Stimulated activated CD8-positive, alpha-beta memory T cell treated with anti-CD3 and anti-CD28 coated beads, Interleukin-4, amount 100 ng/mL, for 48 hours (primary cell): ENCODE measurements at places on chromosomes 1 and 21.

DNA sequence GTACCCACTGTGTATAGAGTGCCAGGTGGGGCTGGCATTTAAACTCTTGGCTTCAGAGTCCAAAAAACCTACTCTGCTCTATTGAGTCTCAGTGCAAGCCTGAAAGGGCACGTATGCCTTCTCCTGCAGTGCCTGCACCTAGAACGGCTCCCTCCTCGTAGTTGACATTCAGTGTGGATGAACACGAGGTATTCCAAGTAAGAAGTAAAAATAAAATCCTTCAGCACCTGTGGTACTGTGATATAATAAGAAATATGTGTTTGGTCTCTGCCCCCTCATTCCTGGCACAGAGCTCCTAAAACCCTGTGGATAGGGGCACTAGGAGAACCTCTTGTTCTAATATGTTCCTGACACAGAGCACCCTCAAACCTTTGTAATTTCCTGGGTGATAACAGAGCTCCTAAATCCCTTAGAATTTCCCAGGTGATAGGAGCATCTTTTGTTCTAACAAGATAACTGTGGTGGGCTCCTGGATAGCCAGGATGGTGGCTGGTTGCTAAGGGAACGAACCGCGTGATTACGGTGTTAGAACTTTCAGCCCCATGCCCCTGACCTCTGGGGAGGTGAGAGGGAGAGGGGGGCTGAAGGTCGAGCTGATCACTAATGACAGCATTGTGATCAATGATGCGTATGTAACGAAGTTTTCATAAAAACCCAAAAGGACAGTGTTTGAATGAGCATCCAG is 16.8 kb downstream of the UCK2 start:
- no peak for DNase-seq

- no peak for DNase-seq
These were observed 3.6 kb upstream of the SPATC1L start for GRCh38 chr21:46187814-46188213.

DNA sequence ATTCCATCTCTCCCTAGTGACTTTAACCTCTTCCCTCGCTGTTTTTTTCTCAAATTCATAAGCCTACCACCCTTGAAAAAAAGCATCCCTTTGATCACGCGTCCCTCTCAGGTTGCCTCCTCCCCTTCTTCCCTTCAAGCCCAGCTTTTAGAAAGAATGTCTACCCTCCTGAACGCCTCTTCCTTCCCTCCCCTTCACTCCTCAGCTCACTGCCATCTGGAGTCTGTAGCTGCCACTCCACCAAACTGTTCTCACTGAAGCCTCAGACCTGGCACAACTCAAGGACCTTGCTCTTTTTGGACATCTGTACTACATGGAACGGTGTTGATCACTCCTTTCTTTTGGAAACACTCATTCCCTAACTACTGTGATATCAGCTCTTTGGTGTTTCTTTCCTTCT is 80.6 kb downstream of the SLC25A24 start:
- no peak for DNase-seq

- no peak for DNase-seq
These were observed 2.3 kb upstream of the HMGCS2 start for GRCh38 chr1:119771016-119771415.

- DNase-seq = peak; percentile 93
These were observed 46.8 kb upstream of the A3GALT2 start for GRCh38 chr1:33367485-33368405.

GRCh38 chr1:180627411-180627810 is 4.4 kb upstream of the XPR1 start:
- no peak for DNase-seq

DNA sequence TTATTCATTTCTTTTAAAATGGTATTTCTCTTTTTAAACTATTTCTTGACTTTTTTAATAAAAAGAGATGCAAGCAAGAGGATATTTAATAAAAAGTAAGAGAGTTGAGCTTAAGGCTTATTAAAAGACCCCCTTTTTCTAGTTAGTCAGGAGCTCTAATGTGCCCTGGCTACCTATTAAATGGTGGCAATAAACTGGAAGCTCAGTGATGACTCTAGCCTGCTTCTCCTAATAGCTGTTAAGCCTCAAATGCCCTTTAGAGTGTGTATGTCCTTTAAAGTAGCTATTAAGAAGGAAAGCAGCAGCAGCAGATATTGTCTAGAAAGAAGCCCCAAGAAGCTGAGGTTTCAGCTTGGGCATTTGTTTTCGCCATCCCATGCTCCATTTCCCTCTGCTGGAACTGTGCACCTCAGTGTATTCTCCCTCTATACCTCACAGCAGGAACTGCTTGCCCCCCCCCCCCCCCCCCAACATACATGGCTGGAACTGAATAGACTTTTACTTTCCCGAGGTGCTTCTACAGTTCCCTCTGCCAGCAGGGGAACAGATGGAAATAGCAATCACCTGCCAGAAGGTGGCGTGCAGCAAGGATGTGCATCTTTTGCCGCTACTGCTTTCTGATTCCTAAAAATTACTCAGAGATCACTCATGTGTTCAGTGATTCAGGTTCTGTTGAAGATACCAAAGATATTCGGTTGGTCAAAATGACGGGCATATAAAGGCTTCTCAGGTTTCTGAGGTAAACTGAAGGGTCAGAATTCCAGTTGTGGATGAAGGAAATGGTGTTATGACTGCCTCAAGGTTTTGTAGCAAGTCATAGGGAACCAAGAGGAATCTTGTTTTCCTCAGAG is 2.5 kb downstream of the RGS4 start:
- peak; percentile 61 for DNase-seq

- no peak for DNase-seq
These were observed 15.9 kb downstream of the MCM3AP start for GRCh38 chr21:46269466-46269865.

GRCh38 chr1:56146449-56146848 is 432.9 kb downstream of the PLPP3 start:
- DNase-seq = no peak

DNA sequence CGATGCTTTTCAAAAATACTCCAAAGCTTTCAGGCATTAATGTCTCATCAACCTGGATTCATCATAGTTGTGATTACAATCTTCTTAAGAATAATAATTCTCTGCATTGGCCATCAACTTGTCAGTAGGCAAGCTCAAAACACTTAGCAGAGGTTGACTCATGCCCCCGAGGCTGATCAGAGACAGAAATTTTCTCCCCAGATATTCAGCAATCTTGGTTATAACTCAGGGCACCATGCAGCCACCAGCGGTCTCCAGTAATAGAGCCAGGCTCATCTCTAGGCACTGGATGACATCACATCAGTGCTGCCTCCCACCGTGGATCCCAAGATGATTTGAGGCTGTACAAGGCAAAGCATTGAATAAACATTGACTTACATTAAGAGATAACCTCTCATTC is 14.3 kb upstream of the IFFO2 start:
- DNase-seq = no peak

- no peak for DNase-seq
These were observed 58.8 kb upstream of the ZNF644 start for GRCh38 chr1:91080650-91081049.

DNA sequence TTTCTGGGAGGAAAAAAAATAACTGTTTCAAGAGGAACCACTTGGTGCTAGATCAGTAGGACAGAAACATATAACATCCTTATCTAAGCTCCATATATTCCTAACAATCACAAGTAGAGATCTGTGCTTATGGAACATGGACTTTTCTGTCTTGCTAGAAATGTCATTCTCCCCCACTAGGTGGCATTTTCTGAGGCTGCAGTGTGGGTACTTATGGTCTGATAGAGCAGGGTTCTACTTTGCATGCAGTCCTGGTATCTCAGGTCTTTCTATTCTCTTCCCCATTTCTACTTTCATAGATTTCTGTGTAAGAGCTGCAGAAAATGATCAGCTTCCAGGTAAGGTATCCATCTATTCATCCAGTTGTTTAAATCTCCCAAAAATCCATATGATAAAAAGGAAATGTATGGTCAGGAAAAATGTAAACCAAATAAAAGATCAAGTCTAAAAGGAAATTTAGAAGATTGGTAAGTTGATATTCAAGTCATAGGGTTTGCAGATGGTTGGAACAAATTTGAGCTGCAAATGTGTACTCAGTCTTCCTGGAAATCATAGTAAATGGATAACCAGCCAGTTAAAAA is 1.5 kb downstream of the ZNF684 start:
- DNase-seq = no peak

GRCh38 chr1:16978567-16979474 is 1.6 kb downstream of the MFAP2 start:
- DNase-seq = no peak

DNA sequence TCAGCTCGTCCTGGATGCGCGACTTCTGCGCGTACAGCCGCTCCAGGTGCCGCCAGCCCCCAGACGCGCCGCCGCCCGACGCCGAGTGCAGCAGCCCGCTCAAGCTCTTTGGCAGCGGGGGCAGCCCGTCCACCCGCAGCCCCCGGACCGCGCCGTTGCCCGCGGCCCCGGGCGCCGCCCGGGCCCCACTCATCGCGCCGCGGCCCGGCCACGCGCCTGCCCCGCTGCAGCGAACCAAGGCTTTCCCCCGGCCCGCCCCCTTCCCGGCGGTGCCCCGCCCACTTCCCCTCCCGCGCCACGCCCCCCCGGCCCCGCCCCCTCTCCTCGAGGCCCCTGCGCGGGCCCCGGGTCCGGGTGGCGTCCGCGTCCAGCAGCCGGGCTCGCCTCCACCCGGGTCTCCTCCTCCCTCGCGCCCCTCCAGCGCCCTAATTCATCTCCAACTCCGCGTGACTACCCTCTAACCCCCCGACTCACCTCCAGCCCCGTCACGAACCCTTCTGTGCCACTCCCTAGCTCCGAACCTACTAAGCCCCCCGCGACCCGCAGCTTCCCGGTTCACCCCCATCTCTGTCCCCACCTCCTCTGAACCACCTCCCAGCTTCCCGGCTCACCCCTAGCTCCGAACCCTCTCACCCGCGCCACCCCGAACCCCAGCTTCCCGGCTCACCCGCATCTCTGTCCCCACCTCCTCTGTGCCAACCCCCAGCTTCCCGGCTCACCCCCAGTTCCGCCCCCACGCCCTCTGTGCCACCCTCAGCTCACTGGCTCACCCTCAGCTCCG is at the start of gene FAM89A:
Gene FAM89A (minus strand): TSS at position 236 of the 781 bp plus-strand sequence. CDS start 43 bp downstream, at position 193.
- peak; percentile 80 for DNase-seq

- no peak for DNase-seq
These were observed 34.8 kb downstream of the VWA5B1 start for GRCh38 chr1:20325407-20325843.

DNA sequence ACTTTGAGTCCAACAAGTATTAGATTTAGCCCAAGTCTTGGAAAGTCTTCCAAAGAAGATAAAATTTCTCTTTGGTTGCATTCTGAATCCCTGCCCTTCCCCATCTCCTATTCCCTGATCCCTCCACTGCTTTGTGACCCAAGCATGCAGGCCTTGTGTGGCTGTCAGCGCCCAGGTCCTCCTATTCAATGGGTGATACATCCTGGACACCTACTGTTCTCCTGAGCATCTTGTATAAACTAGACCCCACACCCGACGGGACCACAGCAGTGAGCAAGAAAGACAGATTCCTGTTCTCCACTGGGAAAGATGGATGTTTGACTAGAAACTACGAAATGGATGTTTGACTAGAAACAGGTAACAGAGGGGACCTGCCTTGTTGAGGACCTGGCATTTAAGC is 136.6 kb downstream of the KIF26B start:
- no peak for DNase-seq

- DNase-seq = no peak
These were observed 240.9 kb downstream of the KCTD3 start for GRCh38 chr1:215807911-215808436.
